ENCODE measurements at places on chromosomes 13 and 19.

DNA sequence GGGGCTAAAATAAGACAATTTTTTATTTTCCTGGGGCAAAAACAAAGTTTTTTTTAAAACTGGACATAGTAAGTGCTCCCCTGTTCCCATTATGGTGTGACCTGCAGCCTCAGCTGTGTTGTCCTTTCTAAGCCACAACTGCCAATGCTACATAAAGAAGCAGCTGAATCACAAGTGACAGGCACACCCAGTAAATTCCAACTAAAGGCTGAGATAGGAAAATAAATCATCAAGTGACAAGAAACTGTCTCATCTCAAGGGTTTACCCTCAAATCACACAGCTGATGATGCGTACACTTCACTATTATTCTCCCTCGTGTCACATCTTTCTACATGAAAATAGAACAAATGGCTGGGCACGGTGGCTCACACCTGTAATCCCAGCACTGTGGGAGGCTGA is 28.7 kb downstream of the STK24 start:
- DNase-seq, result no peak

- DNase-seq, result no peak
Measured at GRCh38 chr19:49875857-49876421, 1.2 kb downstream of the AKT1S1 start.

- DNase-seq, result no peak
Measured at GRCh38 chr13:100347968-100348367, 240.6 kb downstream of the GGACT start.

DNA sequence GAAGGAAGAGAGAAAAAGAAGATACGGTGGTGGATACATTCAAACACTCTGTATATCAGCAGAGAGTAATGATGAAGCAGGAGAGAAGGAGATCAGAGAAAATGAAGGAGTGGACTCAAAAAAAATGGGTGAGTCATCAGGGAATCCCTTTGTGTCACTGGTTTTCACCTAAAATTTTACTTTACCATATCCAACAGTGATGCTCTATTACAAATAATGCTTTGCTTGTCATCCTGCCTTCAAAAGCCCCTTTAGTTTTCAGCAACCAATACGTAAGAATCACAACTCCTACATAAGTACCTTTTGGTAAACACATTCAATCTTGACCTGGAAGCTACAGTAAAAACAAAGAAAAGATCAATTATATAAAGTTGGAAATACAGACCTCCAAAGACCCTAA is 88.8 kb downstream of the ENOX1 start:
- no peak for DNase-seq

DNA sequence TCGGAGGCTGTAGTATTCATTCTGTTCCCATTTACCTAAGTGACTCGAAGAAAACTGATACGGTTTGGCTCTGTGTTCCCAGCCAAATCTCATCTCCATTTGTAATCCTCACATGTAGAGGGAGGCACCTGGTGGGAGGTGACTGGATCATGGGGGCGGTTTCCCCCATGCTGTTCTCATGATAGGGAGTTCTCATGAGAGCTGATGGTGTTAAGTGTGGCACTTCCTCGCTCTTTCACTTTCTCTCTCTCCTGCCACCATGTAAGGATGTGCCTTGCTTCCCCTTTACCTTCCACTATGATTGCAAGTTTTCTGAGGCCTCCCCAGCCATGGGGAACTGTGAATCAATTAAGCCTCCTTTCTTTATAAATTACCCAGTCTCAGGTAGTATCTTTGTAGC is 23.5 kb downstream of the SLAIN1 start:
- DNase-seq, result no peak

- no peak for DNase-seq
Measured at GRCh38 chr13:45335397-45336024, 5.5 kb downstream of the TPT1 start.

- no peak for DNase-seq
Measured at GRCh38 chr19:5718037-5718578, 1.8 kb downstream of the LONP1 start.

DNA sequence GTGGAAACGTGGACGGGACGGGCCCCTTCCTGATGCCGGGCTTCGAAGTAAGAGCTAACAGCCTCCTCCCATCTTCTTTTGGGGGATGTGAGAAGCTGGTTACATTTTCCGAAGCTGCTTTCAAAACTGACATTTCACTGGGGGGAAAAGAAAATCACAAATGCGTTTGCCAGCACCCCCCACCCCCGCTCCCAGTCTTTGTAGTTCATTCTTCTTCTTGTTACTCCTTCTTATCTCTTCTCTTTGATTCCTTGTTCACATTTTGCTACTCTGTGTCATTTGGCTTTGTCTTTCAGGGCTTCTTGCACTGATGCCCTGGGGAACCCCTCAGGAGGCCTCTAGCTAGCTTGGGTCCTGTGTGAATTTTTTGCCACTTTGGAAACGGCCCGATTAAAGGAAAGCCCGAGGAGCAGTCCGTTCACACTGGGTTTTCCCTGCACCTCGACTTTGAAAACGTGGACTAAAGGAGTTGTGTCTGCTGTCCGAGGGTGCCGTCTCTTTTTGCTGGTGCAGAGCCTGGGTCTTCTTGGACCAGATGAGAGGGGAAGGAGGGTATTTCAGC is 1.3 kb downstream of the CARM1 start:
- DNase-seq, result no peak

GRCh38 chr13:25225970-25226369 is 53.9 kb upstream of the AMER2 start:
- DNase-seq, result no peak

GRCh38 chr13:20685092-20685491 is 18.4 kb upstream of the IL17D start:
- no peak for DNase-seq

GRCh38 chr19:47719047-47719859 is 6.0 kb downstream of the EHD2 start:
- DNase-seq, result no peak

DNA sequence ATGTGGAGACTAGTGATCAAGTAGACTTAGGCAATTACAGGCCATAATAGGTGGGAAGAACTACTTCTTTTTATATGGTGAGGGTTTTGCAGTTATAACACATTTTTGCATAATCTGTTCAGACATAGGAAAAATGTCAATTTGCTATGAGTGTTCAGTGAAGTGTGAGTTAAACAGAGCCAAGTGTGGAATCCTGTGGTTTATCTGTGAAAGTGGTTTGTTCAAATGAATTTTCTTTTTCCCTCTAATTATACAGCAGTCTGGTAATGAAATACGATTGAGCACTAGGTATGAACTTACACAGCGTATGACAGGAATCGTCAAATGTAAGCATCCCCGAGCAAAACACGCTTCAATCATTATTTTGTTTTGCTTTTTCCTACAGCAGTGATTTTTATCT is 178.3 kb downstream of the STK24 start:
- DNase-seq, result no peak

DNA sequence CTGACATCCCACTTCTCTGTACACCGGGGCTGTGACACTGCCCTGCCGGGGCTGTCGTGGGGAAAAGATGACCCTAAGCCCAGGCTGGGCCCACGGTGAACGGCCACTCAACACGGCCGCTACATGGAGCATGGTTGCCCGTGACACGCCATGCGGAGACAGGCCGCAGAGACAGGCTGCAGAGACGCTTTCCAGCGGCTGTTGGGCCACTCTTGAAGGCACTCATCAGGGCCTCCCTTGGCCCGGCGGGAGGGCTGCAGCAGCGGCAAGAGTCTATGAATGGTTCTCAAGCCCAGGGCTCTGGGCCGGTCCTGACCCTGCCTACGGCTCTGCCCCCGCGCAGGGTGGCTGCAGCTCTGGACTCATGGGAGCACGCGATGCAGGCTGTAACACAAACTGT is 22.1 kb downstream of the ADPRHL1 start:
- DNase-seq, result no peak

DNA sequence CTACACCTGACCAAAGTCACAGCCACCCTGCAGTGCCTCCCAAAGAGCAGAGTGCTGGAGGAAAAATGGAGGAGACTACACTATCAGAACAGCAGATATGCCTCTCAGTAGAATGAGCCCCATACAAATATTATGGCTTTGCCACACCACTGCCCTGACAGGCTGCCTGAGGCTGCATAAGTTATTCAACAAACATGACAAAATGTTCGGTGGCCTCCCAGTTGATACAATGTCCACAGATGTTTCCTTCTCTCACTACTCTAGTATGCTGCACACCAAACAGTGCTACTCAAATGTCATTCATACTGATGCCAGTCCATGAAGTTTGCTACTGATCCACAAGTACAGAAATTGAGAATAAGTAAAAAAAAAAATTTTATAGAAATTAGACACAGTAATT is 41.0 kb downstream of the N4BP2L2 start:
- no peak for DNase-seq

- no peak for DNase-seq
Measured at GRCh38 chr19:19399733-19400433, 5.6 kb upstream of the GATAD2A start.

GRCh38 chr19:51564791-51565190 is 6.3 kb upstream of the ZNF175 start:
- no peak for DNase-seq

- DNase-seq, result no peak
Measured at GRCh38 chr19:2101417-2102335, 5.0 kb downstream of the IZUMO4 start.

DNA sequence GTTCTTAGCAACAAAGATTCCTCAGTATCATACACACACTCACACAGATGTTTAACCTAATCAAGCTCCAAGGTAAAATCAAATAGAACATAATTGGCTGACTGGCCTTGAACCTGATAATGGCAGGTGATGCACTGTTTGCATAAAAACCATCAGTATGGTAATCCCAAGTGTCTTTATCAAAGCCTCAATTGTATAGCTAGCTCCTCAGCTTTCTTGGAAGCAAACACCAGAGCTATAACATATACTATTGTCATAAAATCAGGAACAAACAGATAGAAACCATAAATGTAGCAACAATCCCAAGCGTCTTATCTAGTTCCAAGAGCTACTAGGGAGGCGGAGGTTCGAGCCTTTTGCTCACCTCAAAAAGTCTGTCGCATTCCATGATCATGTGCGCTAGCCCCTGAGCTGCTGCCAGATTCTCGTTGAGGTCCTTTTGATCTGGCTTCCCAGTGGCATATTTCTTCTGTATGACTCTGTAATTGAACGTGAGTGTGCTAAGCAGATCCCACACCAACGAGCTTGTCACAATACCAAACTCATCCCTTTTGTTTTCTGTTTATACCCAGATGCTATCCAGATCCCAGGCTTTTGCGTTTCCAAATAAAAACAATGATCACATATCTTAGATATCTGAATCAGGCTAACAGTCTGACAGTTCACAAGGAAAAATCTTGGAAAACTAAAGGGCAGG is 95.3 kb downstream of the KL start:
- DNase-seq, result no peak

- DNase-seq, result no peak
Measured at GRCh38 chr19:13396250-13397080, 109.8 kb downstream of the CACNA1A start.

GRCh38 chr19:8334458-8335342 is 8.4 kb downstream of the KANK3 start:
- DNase-seq, result no peak

- DNase-seq, result no peak
Measured at GRCh38 chr13:32902874-32903273, 113.3 kb upstream of the KL start.

DNA sequence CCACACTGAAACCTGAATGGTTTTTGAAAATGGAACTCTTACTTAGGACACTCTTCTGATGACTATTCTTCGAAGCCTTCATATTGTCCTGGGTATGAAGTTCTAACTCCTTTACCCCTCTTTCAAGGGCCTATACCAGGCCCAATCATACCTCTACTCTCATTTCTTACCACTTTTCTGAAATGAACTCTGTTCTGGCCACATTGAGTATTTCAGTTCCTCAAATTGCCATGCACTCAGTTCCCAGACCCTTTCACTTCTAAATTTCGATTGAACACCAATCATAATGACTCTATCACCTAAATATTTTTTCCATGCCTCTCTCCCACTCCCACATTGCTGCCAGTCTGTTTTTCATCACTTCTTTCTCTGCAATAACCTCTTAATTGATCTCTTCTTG is 53.7 kb downstream of the LACC1 start:
- DNase-seq, result no peak

GRCh38 chr19:56832352-56832928 is 8.1 kb downstream of the PEG3 start:
- no peak for DNase-seq

DNA sequence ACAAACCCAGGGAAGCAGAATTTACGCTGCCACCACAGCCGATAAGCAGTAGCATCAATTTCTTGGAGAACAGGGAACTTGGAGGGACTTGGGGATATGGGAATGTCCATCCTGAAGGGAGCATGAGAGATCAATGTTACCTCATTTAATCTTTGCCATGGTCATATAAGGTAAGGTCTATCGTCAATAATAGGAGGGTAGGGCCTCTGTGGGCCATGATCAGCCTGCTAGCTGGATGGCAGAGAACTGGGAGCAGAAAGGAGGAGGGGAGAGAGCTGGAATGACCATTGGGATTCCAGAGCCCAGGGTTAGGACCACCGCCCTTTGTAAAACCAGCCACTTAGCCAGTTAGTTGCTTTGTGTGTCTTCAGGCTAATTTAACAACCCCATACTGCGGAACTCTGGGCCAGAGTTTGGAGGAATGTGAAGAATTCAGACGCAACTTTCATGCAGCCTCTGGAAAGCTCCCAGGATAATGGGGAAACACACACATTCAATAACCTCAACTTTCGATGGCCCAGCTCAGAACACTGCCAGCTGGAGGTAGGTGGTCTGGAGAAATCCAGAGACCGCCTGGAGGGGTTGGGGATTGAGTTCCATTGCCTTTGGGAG is 40.3 kb downstream of the ZNF557 start:
- no peak for DNase-seq

GRCh38 chr19:33254245-33254824 is 28.7 kb upstream of the SLC7A10 start:
- DNase-seq, result no peak

GRCh38 chr13:113746143-113746525 is 12.9 kb upstream of the TMEM255B start:
- DNase-seq, result no peak

DNA sequence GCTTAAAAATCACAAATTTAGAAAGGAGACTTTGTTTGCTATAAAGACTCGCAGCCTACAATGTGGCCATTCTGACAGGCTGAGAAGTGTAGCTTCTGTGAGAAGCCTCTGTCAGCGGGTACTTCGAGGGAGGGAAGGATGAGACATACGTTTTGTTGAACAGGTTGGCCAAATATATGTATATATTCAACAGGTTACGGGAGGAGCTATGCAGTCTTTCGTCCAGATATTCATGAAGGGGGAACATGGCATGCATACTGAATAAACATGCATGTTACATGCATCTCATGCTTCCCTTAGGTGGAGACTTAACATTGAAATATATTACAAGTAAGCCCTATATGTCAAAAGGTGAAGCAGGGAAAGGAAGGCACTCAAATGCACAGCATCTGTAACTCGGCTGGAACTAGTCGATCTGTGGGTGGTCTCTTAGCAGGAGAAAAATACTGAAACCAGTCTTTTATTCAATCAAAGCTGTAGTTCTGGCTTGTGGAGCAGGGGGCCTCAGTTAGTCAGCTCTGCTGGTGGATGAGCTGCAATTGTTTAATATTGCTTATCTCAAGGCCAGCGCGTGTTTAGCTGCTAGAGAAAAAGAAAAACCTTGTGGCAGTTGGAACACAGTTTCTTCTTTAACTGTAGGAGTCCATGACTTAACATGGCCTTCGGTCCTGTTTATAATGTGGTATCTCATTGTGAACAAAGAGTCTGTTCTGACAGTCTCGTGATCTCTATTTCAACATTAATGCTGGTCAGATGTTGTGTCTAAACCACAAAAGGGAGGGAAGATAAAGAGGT is 94.3 kb downstream of the FAM216B start:
- no peak for DNase-seq

Data from T-helper 9 cell (primary cell).